ENCODE measurements at places on chromosomes 7 and 10. TPM values are rescaled to one million over a fixed set of nuclear protein-coding genes. Genes with fewer than 3 reads are reported as not detected.

Gene TMEM168
- 20.4 TPM for total RNA-seq

Gene FAM25G
- not detected for total RNA-seq

Gene TLX1
- not detected for total RNA-seq

Gene TRIM73
- total RNA-seq: 3.0 TPM

Gene IPMK
- 5.6 TPM for total RNA-seq

Gene PVRIG
- total RNA-seq: 22.7 TPM

Gene CALML5
- total RNA-seq: not detected

Gene LLCFC1
- total RNA-seq: not detected

Gene PITX3
- 0.14 TPM for total RNA-seq

Gene IFIT2
- total RNA-seq: 35.7 TPM

Gene ZNF438
- 2.4 TPM for total RNA-seq

Gene AGBL3
- 2.6 TPM for total RNA-seq

Gene DOCK1
- total RNA-seq: 0.72 TPM

Gene KCND2
- not detected for total RNA-seq

Gene LAMB1
- not detected for total RNA-seq

Gene EPO
- total RNA-seq: not detected

Gene C10orf67
- total RNA-seq: 2.0 TPM

Gene HOXA5
- total RNA-seq: not detected

Gene SKAP2
- 5.6 TPM for total RNA-seq

Gene SLC18A3
- total RNA-seq: not detected
